ENCODE measurements at places on chromosomes 2 and 18.

DNA sequence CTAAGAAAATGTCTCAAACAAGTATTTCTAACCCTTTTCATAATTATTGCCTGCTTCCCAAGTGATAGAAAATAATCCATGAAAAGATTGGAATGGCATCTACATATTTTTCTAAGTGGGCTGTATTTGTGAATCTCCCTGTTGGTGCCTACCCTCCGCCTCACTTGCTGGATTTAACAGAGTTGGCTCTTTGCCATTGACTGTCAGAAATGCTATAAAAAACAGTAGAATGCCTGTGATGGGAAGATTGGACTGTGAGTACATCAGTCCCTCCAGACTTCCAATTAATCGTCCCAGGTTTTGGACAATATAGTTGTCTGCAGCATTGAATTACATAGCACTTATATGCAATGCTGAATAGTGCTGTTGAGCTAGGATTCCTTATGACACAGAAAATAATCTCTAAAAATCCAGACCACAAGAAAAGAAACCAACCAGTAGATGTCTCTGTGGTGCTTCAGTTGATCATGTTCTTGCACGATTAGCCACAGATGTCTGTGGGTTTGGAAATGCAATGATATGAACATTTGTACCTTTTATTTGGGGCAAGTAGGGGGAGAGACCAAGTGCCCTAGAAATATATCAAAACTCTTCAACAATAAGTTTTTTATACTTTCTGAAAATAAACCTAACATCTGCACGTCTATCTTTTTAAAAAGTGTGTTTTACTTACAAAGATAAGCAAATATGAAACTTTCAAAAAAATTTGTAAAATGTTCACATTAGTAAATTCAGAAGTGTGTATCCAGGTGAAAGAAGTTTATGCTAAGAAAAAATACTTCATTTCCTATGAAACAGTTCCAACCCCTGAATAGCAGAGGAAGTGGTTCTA, 88.5 kb downstream of the DYNAP start:
- peak; percentile 82 for DNase-seq

GRCh38 chr2:183348492-183348891, 224.2 kb downstream of the NUP35 start:
- DNase-seq = no peak

GRCh38 chr2:148861367-148861766, 13.7 kb upstream of the KIF5C start:
- no peak for DNase-seq

DNA sequence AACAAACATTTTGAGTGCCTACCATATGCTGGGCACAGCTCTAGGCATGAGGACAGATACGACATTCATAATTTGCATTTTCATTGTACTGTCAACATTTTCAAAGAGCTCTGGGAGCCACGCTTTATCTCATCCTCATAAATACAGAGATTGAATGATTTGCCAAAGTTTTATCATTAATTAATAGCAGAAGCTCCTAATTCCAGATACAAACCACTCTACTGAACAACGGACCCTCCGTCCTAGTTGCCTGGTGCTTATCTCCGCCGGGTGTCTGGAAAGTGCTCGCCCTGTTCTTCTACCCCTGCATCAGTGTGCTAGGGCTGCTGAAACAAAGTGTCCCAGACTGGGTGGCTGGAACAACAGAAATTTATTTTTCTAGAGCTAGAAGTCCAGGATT, 23.8 kb downstream of the SERTAD2 start:
- no peak for DNase-seq

DNA sequence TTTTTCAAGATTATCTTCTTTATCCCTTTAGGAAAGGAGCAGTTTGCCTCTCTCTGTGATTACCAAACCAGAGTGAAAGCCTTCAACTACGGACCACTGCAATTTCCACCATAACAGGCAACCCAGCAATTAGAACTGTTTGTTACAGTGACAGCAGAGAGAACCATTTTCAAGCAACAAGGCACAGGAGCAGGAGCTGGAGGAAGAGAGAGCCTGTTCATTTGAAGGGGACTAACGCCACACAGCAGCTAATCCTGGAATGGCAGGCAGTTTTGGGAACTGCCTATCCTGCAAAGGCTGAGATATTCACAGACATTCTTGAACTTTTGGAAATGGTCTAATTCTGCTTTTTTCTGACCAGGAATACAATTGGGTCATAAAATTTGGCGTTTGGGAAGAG, 1541.9 kb upstream of the PIK3C3 start:
- DNase-seq = no peak

DNA sequence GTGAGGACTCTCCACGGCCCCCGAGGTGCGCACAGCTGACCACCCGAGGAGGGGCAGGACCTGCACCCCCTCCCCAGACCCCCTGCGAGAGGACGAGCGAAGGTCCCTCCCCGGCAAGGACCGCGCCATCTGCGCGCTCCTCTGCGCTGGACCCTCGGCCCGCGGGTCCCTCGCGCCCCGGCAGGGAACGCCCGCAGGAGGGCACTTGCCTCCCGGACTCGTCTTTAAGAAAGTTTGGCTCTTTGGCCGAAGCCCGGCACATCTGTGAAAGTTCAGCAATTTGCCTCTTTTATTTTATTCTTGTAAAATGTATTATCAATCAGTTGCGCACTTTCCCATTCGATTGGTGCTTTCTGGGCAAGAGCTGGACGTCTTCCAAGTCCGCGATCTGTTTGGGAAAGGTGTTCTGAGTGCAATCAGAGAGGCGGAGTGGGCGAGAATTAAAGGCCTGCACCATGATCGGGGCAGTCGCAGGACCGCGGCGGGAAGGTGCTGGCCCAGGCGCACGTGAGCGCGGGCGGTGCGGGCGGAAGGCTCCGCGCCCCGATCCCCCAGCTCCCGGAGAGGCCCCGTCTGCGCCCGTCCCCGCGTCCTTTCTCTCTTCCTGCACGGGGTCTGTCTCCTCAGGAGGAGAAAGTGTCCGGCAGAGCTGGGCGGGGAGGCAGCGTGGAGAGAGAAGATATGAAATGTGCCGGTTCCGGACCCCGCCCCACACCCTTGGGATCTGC, 1.6 kb upstream of the ALKAL2 start:
- no peak for DNase-seq

GRCh38 chr2:27147935-27148334, 869 bp upstream of the TCF23 start:
- DNase-seq = no peak

- DNase-seq = no peak
These were observed 33.4 kb upstream of the CLASP1 start for GRCh38 chr2:121682396-121683298.
